ENCODE measurements at places on chromosomes 3 and 15.

- no peak for DNase-seq
Measured at GRCh38 chr15:25801586-25802284, 61.4 kb downstream of the ATP10A start.

- no peak for DNase-seq
Measured at GRCh38 chr3:130393594-130393993, 48.1 kb downstream of the COL6A5 start.

DNA sequence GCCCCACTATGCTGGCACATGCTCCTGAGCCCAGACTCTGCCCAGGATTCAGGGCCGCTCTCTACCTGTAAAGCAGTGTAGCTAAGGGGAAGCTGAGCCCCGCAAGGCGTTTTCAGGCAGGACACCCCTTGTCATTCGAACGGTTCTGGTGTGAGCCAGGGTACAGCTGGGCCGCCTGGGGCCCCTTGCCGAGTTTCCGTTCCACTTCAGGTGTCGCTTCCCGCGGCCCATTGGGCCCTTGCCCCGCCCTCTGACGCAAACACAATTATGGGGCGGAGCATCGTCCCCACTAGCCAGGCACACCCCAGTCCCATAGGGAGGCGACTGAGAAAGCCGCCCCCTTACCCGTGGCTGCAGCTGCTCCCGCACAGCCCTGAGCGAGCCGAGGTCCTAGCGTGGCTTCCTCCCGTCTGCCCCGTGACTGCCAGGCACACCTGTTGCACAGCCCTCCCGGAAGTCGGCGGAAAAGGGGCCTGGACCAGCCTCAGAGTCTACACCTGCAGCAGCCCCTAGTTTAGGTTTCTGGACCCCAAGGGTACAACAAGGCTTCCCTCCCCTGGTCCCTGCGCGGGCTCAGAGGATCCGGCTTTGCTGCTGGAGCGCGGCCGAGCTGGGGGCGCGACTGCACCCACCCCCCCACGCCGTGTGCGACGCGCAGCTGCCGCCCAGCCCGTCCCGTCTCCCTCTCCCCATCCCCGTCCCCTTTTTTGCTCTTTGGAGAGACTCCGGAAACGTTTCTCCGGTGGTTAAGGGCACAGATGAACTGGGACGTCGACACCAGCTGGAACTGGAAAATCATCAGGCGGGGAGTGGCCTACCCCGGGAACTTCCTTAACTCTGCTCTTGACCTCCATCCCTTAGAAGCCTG is at the start of gene PLSCR2:
Gene PLSCR2 (minus strand): TSS at position 412 of the 868 bp plus-strand sequence. CDS start 9,657 bp downstream, outside the sequence.
- no peak for DNase-seq

DNA sequence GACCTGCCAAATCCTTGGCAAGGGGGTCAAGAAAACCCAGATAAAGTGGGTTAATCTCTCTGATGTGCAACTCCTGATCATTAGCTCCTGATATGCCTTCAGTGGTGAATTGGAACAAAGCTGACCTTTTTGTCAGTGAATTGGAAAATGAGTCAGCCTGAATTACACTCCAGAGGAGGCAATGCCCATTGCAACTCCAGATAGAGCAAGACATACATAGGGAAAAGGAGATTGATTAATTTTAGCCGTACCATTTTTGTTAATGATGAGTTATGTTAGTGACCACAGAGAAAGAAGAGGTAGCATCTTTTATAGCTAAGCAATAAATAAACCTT is 195.2 kb upstream of the CADPS start:
- DNase-seq, result no peak

GRCh38 chr15:78090422-78091063 is 1.8 kb upstream of the SH2D7 start:
- no peak for DNase-seq

DNA sequence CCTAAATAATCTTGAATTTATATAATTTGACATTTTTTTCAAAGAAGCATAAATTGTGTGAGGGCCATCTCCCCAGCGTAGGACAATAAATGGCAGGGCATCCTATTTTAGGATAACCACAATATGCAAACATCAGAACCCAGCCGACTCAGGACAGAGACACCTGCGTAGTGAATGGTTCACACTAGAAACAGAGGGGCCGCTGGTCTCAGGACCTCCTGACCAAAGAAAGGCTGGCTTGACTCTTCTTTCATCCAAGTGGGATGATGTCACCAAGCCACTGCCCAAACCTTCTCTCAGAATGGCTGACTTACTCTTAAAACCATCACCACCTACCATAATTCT is 162.1 kb downstream of the FOXP1 start:
- no peak for DNase-seq

GRCh38 chr3:190621927-190622326 is 108.0 kb downstream of the IL1RAP start:
- DNase-seq, result peak; percentile 86

GRCh38 chr3:44902628-44903027 is 28.2 kb downstream of the TGM4 start:
- peak; percentile 7 for DNase-seq
